ENCODE measurements at places on chromosomes 7 and 10.

GRCh38 chr10:78302739-78302988, 269.0 kb downstream of the RPS24 start:
- DNase-seq: no peak

DNA sequence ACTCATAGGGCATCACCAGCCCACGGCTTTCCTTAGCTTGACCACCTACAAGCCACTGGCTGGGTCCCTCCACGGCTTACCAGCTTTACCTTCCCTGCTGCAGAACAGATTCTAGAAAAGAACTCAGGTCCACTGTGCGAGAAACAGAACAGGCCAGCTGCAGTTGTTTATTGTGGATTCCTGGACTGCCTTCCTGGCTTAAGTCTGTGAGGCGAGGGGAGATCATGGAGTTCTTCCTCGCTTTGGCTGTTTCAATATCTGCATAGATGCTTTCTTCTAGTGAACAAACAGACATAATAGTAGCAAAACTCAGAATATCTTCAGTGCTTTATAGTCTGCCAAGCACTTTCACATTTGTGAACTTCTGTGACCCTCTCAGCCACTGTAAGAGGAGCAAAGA, 162.9 kb upstream of the HABP2 start:
- no peak for DNase-seq

DNA sequence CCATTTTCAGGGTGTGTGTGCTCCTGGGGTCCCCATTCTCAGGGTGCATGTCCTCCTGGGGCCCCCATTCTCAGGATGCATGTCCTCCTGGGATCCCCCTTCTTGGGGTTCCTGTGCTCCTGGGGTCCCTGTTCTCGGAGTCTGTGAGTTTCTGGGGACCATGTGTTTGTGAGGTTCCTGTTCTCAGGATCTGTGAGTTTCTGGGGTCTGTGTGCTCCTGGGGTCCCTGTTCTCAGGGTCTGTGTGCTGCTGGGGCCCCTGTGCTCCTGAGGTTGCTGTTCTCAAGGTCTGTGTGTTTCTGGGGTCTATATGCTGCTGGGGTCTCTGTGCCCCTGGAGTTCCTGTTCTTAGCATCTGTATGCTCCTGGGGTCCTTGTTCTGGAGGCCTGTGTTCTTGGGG, 425.5 kb downstream of the GLRX3 start:
- no peak for DNase-seq

DNA sequence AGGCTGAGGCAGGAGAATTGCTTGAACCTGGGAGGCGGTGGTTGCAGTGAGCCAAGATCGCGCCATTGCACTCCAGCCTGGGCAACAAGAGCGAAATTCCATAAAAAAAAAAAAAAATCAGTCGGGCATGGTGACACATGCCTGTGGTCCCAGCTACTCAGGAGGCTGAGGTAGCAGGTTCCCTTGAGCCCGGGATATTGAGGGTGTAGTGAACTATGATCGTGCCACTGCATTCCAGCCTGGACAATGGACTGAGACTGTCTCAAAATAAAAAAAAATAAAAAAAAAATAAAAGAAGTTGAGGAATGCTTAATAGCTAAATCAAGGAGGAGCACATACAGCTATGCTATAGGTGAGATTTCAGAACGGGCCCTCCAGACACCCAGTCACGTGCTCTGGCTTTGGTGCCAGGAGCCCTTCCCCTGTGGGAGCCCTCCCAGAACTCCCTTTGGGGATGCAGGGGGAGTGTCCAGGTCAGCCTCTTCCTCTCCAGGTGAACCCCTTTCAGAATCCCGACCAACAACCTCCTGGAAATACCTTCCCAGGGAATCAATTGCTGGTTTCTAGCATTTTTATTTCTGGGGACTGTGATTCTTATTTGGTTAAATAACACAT, 42.9 kb upstream of the CTBP2 start:
- DNase-seq: no peak

Data from GM12892 (cell line).